Stromal cell of bone marrow (primary cell): ENCODE measurements at places on chromosomes 2 and 18.

DNA sequence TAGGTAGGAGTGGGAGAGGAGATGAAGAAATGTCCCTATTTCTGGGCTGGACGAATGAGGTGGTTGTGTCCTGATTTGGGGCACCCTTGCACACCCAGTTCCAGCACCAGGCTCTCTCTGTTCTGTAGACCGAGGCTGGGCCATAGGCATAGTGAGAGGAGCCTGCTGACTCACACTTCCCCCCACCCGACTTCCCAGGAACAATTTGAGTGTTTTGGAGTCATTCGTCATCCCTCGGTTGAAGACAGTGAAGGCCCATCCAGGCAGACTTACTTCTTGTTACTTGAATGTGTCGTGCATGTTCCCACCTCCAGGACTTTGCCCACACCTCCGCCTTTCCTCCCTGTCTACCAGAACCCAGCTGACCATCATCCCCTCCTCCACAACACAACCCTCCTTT, 179.1 kb downstream of the HAUS1 start:
- no peak for DNase-seq

GRCh38 chr18:32595832-32596231, 125.2 kb upstream of the GAREM1 start:
- no peak for DNase-seq

- peak; percentile 30 for DNase-seq
Measured at GRCh38 chr2:223995569-223995968, 38.3 kb downstream of the MRPL44 start.

DNA sequence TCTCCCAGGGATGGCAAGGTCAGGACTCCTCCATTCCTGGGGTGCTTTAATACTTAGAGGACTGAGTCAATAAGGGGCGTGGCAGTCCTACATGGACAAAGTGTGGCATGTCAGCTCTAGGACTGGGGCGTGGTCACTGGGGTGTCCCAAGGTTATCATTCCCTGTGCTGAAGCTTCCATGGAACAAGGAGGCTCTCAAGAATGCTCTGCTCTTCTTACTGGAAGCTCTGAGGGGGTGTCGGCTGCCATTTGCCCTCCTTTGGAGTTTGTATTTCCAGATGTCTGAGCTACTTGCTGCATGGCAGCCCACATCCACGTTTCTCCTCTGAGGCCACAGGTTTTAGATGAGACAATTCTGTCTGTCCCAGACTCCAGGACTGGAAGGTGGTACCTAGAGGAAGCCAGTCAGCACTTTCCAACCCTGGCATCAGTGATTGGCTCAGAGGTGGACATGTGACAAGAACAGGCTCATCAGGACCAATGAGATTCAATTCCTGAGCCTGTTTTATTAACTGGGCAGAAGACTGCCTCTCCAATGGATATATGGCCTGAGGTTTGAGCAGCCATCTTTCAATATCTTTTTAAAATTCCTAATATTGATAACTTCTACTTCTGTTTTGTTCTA, 128.9 kb upstream of the ARL4C start:
- DNase-seq: no peak

DNA sequence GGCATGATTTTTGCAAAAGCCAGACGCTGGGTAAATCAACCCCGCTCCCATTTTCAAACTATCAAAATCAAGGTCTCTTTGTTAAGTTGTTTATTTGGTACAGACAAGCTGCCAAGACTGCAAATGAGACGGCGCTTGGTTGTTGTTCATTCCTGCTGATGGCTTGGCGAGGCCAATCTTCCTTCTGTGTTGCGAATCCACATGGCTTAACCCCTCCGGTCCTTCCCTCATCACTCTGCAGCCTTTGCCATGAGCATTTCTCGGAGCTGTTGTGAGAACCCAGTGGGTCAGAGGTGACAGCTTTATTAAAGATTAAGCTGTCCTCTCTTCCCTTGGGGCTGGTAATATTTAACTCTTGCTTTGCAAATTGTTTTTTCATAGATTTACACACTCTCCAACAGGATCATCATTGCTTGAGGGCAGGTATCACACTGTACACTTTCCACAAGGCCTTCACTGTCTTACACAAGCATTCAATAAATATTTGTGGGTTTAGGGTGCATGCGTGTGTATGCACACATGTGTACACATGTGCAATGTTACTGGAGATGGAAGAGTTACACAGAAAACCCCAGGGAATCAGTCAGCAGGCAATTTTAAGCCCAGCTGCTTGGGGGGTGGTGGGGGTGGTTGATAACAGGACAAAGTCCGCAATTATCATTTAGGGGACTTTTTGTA, 27.8 kb upstream of the KCNF1 start:
- no peak for DNase-seq

GRCh38 chr18:25704071-25704470, 352.1 kb upstream of the ZNF521 start:
- no peak for DNase-seq

DNA sequence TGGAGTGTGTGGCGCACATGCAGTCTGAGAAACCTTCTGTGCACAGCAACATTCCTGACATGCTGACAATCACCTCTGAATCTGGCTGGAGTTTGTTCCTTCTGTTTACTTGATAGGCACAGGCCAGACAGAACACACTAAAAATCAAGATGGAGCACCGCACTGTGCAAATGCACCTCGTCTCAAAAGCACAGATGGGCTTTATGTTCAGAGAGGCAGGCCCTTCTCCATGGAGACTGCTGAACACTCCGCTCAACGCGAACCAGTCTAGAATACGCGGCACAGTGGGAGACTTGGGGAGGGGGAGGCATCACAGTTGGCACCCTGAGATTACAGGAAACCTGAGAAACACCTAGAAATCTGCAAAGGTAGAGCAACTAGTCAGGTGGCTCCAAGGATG, 58.4 kb upstream of the DNMT3A start:
- no peak for DNase-seq

DNA sequence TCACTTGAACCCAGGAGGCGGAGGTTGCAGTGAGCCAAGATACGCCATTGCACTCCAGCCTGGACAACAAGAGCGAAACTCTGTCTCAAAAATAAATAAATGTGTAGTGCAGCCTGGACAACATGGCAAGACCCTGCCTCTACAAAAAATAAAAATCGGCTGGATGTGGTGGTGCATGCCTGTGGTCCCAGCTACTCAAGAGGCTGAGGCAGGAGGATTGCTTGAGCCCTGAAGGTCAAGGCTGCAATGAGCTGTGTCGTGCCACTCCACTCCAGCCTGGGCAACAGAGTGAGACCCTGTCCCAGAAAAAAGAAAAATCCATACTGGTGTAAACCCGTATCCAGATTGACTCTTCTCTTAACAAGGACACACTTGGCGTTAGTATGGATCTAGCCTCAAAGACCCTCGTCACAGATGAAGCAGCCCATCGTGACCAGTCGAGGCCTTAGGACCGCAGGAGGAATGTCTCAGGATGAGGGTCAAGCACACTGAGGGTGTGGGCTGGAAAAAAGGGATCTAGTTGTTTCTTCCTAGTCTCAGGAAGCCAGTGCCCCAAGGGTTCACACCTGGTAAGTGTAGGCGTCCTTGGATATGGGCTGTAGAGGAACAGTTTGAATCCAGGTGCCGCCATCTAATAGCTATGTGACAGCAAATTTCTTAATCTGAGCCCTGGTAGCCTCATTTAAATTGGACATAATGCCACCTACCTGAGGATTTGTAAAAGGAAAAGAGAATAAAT, 4.0 kb upstream of the GPBAR1 start:
- DNase-seq: no peak

DNA sequence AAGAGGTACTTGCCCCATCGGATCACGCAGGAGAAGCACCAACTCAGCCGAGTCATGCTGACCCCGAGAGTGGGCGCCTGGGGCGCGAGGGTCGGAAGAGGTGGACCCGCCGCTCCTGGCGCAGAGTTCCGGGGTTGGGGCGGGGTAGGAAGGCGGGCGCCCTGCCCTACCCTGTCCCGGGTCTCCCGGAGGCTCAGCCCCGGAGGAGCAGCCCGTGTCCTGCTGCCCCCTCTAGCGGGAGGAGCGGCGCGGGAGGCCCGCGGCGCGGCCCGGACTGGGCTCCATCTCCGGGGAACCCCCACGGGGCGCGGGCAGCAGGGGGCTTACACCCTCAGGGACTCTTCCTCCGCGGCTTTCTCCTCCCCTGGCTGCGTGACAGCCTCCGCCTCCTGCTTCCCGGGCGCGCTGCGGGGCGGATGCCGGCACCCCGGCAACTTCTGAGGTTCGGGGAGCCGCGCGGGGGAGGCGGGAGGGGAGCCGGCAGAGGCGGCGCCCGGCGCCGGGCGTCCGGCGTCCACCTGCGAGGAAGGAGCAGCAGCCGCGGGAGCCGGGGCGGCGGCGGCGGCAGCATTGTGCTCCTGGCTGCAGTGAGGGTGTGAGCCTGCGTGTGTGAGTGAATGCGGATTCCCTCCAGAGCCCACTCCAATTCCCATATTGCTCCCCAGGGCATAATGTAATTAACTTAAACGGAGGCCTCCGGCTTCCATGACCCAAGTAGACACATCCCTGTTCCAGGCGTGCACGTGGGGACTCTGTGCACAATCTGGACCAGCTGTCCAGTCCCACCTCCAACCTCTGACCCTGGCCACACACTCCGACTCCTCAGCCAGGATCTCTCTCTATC, 7.6 kb upstream of the TNS1 start:
- no peak for DNase-seq

- DNase-seq: no peak
Measured at GRCh38 chr2:2796207-2796606, 465.1 kb upstream of the MYT1L start.

GRCh38 chr2:150653351-150653750, 165.9 kb upstream of the RND3 start:
- no peak for DNase-seq

GRCh38 chr2:239269916-239270315, 130.9 kb downstream of the HDAC4 start:
- DNase-seq: no peak

DNA sequence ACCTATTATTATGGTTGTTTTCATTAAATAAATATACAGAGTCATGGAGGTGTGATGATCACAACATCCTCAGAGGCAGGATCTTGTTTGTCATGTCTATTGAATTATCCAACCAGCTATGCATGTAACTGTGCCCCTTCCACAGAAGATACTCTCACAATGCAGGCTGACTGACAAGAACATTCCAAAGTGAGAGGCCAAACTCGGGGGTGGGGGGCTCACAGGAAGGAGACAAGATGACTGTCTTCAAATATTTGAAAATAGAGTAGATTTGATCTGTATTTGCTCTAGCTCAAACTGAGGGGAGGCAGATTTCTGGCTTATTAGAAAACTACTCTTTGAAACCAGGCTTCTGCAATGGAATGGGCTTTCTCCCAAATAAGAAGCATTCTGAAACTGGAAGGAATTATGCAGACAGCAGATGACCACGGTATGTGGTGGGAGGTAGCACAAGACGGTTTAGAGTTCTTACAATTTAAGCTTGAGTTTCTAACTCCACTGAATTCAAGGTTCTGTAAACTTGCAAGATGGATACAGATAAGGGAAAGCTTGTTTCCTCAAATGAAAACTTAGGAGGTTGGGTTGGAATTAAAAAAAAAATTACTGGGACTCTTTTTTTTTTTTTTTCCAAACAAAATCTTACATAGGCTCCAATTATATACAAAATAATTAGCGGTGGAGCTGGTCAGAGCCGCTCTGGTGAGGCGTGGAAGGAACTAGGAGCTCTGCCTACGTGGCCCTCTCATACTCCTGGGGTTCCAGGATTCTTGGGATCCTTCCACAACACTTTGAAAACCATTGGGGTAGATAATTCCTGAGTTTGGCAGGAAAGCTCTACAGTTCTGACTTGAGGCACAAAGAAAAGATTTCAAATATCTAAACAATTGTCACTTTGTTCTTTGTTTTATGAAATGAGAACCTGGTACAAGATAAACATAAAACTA, 79.3 kb downstream of the PLA2R1 start:
- DNase-seq: no peak

GRCh38 chr2:134245340-134245984, 8.4 kb upstream of the MGAT5 start:
- peak; percentile 58 for DNase-seq

- no peak for DNase-seq
Measured at GRCh38 chr18:56267334-56267733, 371.1 kb downstream of the TXNL1 start.

- DNase-seq: peak; percentile 48
Measured at GRCh38 chr2:45380131-45380836, 230.8 kb downstream of the SRBD1 start.

DNA sequence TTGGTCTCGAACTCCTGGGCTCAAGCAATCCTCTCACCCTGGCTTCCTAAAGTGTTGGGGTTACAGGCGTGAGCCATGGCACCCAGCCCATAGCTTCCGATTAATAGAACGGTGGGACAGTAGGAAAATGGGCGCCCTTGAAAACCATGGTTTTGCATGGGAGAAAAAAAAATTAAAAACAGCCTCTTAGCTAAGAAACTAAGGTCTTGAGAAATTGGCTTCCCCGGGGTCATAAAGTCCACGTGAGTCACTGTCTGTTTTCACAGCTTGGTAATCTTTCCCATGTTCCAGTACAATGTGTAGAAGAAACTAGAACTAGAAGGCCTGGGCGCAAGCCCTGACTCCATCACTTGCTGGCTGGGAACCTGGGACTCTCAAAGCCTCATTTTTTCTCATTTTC, 20.7 kb downstream of the B3GNT2 start:
- peak; percentile 84 for DNase-seq

GRCh38 chr18:29780816-29781215, 1261.7 kb downstream of the DSC3 start:
- DNase-seq: no peak

- no peak for DNase-seq
Measured at GRCh38 chr2:37555457-37555856, 116.0 kb downstream of the CDC42EP3 start.

GRCh38 chr2:170812710-170813600, 3.7 kb upstream of the GAD1 start:
- peak; percentile 88 for DNase-seq

DNA sequence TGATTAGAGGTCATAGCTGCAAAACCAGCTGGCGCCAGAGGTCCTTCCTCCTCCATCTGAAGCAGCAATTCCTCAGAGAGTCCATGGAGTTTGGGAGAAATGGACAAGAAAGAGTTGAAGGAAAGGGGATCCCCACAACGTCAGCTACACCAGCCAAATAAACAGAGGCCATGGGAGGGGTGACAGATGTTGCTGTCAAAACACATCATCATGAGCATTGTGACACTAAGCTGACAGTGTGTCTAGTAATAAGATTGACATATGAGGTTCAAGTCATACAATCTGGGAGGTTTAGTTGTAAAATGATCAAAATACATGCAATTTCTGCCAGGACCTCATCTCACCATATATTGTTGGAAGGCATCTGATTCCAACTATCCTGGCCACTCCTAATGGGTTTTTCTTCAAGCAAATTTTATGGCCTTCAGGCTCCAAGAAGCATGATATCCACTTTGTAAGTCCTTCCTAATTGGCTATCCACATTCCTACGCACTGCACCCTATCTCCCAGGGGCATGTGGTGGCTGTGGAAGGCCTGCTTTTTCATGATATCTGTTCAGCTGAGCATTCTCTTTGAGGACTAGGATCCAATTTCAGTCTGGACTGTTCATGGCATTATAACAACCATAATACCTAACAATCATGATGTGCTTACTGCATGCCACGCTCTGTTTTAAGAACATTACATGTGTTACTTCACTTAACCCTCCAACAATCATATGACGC, 335.0 kb upstream of the ID2 start:
- no peak for DNase-seq

GRCh38 chr2:241620419-241620769, 16.6 kb downstream of the THAP4 start:
- DNase-seq: no peak
